ENCODE measurements at places on chromosomes 4 and X.
A peak's percentile ranks its signal among the peaks of the same experiment; 100 is the strongest.

GRCh38 chrX:154308108-154308946, 12.7 kb downstream of the TKTL1 start:
- peak; percentile 24 for DNase-seq

GRCh38 chrX:47242321-47242720, 9.5 kb downstream of the USP11 start:
- DNase-seq: no peak

DNA sequence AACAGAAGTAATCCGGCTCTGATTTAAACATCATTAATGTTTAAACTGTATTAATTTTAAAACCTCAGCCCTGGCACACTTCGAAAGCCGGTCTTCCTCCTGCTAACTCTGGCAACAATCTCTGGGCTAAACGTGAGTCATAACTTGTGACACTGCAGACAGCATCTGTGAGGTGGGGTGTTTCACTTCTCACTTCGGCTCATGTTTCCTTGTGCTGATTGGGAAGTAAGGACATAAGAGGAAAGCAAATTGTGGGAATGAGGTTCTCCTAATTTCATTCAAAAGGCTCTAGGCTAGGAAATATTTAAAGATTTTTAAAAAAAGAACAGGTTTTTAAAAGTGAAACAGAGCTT, 139.9 kb upstream of the USP9X start:
- DNase-seq: peak; percentile 21

GRCh38 chr4:84232309-84233095, 266.6 kb downstream of the NKX6-1 start:
- DNase-seq: no peak

DNA sequence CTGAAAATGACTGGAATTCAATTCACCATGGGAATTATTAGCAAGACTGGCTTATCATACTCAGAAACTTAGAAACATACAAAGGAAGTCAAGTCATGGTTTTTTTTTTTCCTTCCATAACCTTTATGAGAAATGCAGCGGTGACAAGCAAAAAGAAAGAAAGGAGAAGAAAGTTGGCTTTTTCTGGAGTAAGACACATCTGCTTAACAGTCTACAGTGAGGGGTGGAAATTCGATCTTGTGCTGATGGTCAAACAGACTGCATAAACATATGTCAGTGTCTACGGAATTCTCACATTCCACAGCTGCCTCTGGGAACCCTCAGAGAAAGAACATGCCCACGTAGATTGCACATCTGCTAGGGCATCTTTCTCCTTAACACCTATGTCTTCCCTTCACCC, 54.6 kb downstream of the PROM1 start:
- no peak for DNase-seq

GRCh38 chrX:108270280-108270679, 167.9 kb downstream of the COL4A6 start:
- no peak for DNase-seq

- DNase-seq: no peak
Observed at GRCh38 chr4:112693507-112693906, 56.6 kb downstream of the LARP7 start.

- no peak for DNase-seq
Observed at GRCh38 chr4:75860606-75861005, 41.6 kb downstream of the PPEF2 start.

GRCh38 chr4:16760617-16761363, 137.7 kb downstream of the LDB2 start:
- DNase-seq: no peak

GRCh38 chr4:20017777-20018115, 234.0 kb upstream of the SLIT2 start:
- DNase-seq: no peak

- DNase-seq: no peak
Observed at GRCh38 chrX:46311581-46312120, 233.6 kb downstream of the ZNF674 start.

GRCh38 chr4:41369680-41370079, 113.0 kb downstream of the UCHL1 start:
- DNase-seq: no peak

DNA sequence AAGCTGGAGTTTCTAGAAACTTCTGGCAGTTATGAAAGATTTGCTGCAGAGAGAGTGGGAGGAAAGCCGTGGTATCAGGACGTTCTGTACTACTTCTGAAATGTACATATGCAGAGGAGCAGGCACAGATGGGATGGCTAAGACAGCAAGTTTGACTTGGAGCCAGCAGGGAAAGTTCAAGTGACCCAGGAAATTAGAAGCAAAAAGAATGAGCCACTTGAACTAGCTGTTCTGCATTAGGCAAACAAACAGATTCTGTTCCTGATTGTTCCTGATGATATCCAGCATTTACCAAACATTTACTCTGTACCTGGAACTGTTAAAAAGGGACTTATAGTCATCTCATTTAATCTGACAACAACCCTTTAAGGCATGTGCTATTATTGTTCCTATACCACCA, 41.4 kb upstream of the CXCL13 start:
- DNase-seq: no peak

GRCh38 chrX:24169211-24169610, 19.7 kb downstream of the ZFX start:
- no peak for DNase-seq

- no peak for DNase-seq
Observed at GRCh38 chr4:35918491-35918977, 325.8 kb downstream of the ARAP2 start.

- DNase-seq: peak; percentile 61
Observed at GRCh38 chr4:26459054-26459755, 31.1 kb downstream of the CCKAR start.

DNA sequence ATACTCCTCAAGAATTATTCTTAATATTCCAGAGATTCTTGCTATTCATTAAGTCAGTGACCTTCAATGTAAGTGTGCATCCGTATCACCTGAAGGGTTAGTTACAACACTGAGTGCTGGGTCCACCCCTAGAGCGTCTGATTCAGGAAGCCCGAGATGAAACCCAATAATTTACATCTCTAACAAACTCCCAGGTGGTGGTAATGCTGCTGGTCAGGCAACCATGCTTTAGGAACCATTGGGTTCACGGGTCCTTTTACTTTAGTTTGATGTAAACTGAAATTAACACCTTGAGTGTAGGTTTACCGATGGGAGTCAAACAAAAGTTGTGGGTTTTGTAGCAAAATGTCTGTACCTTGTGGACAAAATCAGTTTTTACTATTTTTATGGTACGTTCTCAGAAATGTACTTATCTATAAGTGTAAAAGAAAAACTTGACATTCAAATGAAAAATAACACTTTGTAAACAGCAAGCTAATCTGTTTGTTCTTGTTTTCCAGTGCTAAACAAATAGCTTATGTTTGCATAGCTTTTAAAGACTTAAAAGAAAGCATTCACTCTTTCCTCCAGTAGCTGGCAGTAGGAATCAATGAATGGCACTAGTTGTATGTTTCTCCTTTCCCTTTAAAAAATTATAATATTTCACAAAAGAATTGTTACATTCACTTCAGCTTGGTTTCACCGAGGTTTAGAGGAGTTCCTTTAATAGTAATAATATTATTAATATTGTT, 32.7 kb downstream of the ACE2 start:
- DNase-seq: no peak

GRCh38 chr4:151267104-151267503, 9.9 kb upstream of the PRSS48 start:
- DNase-seq: no peak

DNA sequence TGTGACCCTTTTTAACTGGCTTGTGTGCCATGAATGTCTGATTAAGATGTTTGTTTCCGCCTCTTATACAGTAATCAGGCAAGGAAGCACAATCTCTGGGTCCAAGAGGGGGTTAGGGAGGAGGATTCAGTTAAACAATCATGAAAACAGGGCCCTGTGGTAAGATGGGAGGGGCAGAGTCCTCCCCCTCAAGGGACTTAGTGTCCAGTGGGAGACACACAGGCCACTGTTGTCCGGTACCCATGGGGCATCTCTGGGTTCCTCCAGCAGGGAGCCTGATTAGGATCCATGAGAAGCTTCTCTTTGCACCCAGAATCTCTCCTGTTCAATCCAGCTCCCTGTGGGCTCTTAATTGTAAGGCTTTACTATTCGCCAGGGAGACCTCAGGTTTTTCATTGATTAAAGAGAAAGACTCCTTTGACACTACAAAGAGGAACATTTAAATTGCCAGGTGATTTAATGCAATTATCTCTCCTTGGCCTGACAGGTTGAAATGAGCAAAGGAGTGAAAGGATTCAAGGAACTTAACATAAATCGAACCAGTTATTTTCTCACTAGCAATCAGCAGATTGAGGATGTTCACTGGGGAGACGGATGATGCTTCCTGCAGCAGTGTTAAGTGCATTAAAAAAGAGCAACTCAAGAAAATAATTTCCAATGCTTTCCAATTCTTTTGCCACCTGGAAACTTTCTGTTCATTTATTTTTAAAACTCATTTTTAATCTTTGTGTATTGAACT, 225.4 kb downstream of the PTTG2 start:
- no peak for DNase-seq

GRCh38 chr4:52111995-52112394, 60.9 kb downstream of the SPATA18 start:
- DNase-seq: no peak

DNA sequence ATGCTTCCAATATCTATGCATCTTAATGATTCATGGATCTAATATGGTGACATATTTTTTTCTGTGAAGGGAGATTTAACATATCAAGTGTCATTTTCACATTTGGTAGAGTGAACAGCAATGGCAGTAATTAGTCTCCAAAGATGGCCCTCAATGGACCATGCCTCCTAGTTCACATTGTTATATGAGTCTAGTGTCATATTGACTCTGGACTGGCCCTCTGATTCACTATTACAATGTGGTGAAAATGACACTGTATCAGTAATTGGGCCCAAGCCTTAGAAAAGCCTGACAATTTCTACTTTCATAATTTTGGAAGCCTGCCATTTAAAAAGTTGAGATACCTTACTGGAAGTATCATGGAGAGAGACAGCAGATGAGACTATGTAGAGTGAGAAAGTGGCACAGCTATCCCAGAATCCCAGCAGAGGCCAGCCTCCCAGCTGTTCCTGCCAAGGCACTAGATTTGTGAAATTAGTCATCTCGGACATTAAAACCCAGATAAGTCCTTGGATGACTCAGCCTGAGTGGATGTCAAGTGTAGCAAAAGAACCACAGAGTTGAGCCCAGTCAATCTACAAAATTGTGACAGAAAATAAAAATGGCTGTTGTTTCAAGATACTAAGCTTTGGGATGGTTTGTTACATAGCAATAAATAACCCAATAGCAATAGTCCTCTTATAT, 68.4 kb downstream of the ARHGEF38 start:
- DNase-seq: peak; percentile 16

DNA sequence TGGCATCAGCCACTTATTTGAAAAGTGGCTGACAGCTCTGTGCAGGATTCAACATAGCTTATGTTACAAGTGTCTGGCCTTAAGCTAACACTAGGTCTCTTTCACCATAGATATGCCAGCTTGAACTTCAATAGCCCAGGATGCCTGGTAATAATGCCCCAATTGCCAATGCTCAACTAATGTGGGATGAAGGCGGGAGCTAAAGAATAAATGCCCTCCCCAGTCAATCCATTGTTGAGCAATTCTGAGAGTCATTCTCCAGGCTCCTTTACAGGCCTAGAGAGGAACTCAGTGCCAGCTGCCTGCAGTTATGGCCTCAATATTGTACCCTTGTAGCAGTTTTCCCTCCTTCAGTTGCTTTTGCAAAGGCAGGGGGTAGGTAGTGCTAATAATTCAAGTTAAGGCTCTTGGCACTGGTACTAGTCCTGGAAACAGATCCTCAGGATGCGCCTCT, 460.2 kb downstream of the GABRG1 start:
- DNase-seq: no peak
